SK-N-SH (cell line): ENCODE measurements at places on chromosomes 1 and 21. TPM values are rescaled to one million over a fixed set of nuclear protein-coding genes. Genes with fewer than 3 reads are reported as not detected.

The VHLL gene
- not detected in 2 replicates for polyA plus RNA-seq

The REG4 gene
- polyA plus RNA-seq = not detected in 2 replicates

The CHI3L1 gene
- polyA plus RNA-seq = not detected in 2 replicates

The CREG1 gene
- 26.1 and 37.0 TPM in 2 replicates for polyA plus RNA-seq

The RGS8 gene
- not detected in 2 replicates for polyA plus RNA-seq

The ZNF648 gene
- polyA plus RNA-seq = not detected in 2 replicates

The TCP10L gene
- 0.08 and 0.33 TPM in 2 replicates for polyA plus RNA-seq

The LENEP gene
- polyA plus RNA-seq = 0.26 TPM in 1 of 2 replicates, not detected in the other

The CRP gene
- not detected in 2 replicates for polyA plus RNA-seq

The CYP4A22 gene
- polyA plus RNA-seq = not detected in 2 replicates

The F3 gene
- 1.8 and 2.5 TPM in 2 replicates for polyA plus RNA-seq

The LCE3E gene
- polyA plus RNA-seq = not detected in 2 replicates

The ECM1 gene
- 20.2 and 32.3 TPM in 2 replicates for polyA plus RNA-seq

The NDUFS2 gene
- polyA plus RNA-seq = 203 and 210 TPM in 2 replicates

The SLC25A34 gene
- polyA plus RNA-seq = 1.2 and 1.4 TPM in 2 replicates
